DMS79 treated with DMSO at 0.1 percent for 48 hours (cell line): ENCODE measurements at places on chromosomes 4 and X.

DNA sequence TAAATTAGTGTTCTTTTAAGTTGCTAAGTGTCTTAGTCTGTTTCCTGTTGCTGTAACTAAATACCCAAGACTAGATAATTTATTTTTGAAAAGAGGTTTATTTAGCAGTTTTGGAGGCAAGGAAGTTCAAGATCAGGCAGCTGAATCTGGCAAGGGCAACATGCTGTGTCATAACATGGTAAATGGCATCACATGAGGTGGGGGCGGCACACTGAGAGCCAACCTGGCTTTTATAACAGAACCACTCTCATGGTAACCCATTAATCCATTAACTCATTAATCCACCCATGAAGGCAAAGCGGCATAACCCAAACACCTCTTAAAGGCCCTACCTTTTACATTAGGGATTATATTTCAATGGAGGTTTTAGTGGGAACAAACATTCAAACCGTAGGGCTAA lies 182.2 kb upstream of the GATB start:
- DNase-seq, result no peak

GRCh38 chr4:125191232-125191631 lies 123.5 kb upstream of the FAT4 start:
- DNase-seq, result no peak

- DNase-seq, result no peak
Measured at GRCh38 chrX:105190252-105190853, 30.1 kb downstream of the TEX13A start.

GRCh38 chr4:19722404-19722803 lies 529.3 kb upstream of the SLIT2 start:
- DNase-seq, result no peak

DNA sequence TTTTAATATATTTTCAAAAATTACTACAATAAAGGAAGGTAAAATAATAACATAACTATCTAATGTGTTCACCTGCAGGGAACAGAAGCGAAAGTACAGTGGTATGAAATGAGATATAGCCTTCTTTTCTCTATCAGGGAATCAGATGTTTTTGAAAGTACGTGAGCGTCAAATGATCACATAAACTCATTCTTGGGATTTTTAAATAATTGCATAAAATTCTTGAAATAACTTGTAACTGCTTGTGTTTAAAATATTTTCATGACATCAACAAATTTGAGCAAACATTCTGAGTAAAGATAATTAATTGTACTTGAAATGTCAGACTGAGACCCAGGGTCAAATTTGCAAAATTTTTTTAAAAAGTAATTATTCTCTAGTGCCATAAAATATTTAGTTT lies 193.5 kb upstream of the NEIL3 start:
- DNase-seq, result no peak

- no peak for DNase-seq
Measured at GRCh38 chrX:134745636-134746409, 87.6 kb upstream of the PLAC1 start.

DNA sequence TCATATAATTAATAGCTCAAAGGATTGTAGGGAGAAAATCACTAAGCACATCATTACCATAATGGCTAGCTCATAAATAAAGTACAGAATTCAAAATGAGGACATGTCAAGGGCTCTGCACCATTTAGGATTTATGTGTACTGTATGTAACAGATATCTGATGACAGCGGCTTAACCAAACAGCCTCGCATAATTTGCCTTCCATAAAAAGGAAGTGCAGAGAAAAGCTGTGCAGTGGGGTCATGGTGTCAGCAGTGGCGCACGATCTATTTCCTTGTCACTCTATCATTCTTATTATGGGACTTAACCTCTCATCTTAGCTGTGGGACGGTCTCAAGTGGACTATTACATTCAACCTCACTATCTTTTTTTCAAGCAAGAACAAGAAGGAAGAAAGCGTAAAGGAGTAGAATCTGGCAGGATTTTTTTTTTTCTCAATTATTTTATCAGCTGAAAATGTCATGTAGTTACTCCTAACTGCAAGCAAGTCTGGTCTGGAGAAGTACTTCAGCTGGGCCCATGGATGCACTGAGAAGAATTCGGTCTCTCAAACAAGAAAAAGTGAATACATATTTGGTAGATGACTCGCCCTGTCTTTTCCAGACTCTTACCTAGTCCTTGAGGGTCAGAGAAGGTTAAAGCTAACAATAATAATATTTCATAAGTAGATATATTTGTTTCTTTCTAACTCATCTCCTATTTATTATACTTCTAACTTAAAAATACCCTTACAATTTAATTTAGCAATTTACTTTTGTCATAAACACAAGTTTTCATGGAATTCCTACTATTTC lies 94.6 kb downstream of the COX18 start:
- no peak for DNase-seq

GRCh38 chr4:80646061-80646460 lies 310.5 kb downstream of the CFAP299 start:
- no peak for DNase-seq

DNA sequence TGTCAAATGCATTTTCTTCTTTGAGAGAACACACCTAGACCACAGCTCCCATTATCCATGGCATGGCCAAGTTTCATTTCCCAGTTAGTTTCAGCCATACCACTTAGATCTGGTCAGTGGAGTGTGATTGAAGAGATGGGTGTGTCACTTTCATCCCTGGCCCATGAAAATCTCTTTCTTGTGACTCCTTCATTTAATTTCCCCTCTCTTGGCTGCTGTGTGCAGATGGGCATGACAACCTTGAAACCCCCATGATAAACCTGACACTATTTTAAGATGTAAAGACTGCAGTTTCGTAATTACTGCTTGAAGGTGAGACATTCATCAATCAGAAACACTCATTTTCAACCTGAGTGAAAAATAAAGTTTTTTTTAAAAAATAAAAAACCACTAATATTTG lies 284.9 kb downstream of the IL15 start:
- DNase-seq, result no peak

DNA sequence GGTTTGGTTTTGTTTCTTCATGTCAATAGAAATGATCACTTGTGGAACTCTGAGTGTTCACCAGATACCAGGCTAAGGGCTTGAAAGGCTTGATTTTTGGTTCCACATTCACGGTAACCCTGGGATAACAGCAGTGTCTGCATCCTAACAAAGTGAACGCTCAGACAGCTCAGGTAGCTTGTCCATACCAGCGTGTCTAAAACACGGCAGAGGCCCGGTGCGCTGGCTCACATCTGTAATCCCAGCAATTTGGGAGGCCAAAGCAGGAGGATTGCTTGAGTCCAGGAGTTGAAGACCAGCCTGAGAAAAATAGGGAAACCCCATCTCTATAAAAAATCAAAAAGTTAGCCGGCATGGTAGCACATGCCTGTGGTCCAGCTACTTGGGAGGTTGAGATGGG lies 49.0 kb downstream of the HTRA3 start:
- DNase-seq, result no peak

DNA sequence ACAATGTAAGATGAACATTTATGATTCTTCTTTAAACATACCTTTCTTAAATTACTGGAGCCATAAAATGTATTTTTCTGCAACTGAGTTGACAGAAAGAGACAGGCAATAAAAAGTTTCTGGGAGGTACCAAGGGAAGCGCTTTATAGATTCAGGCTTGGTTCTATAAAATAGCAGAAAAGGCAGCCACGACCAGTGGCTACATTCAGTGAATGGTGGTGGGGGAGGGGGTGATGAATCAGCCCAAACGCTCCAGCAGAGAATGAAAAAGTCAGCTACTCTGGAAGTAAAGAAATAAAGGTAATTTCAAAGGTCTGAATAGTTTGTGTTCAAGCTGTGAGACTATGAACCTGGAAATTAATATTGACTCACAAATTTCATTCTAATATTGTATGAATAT lies 456.1 kb downstream of the KCTD8 start:
- no peak for DNase-seq

GRCh38 chrX:71543316-71543715 lies 10.4 kb downstream of the OGT start:
- peak; percentile 83 for DNase-seq

GRCh38 chrX:50874876-50875275 lies 35.7 kb upstream of the BMP15 start:
- DNase-seq, result no peak

GRCh38 chr4:160370046-160370445 lies 1267.2 kb downstream of the RAPGEF2 start:
- no peak for DNase-seq

DNA sequence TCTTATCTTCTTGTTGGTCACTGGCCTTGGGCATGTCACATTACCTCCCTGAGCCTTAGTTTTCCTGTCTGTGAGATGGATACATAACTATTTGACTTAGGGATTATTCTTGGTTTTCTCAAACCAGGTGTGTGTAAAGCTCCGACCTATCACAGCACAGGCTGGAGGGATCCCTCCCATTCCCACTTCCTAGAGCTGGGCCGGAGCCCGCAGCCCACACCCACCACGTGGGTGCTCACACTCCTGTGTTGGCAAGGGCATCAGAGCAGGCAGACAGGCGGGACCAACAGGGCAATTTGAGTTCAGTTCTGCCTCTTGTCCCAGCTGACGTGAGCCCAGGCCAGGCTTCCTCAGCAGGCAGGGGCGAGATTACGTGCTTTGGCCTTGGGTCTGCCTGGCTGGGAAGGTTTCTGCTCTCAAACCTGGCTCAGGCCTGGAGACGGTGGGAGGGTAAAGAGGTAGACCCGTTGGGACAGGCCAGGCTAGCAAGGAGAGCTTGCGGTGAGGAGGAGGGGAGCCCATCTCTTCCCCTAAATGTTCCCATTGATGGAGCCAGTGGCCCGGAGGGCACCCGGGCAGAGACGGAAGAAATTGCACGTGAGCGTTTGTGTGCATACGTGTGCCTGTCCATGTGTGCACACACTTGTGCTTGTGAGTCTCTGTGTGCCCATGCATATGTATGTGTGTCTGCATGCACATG lies 734 bp upstream of the SH3TC1 start:
- DNase-seq, result no peak

DNA sequence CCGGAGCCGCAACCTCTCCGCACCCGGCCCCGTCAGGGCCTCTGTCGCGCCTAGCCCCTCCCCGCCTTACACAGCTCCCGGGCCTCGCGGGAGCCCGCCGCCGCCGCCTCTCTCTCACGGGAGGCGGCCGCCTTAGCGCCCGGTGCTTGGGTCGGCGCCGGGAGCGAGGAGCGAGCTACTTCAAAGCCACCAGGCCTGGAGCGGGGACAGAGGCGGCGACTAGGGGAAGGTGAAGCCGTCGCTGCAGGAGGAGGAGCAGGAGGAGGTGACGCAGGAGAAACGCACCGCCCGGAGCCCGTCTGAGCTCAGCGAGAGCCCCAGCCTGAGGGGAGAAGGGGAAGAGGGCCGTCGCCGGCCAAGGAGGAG lies 250 bp downstream of the USP9X start:
- DNase-seq, result no peak

DNA sequence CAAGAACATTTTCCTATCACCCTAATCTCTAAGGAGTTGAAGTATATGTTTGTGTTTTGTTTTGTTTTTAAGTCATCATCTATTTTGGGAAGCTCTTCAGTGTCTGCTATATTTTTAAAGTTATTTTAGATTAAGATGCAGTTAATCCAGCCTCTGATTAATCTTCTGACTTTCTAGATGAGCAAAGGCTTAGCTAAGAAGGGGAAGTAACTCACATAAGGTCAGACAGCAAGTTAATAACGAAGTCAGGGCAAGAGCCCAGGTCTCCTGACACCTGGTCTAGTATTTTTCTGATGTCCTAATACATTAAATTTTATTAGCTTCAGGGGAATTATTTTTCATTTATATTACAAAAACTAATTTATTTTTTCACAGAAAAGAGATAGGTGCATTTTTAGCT lies 168.5 kb downstream of the SOWAHB start:
- DNase-seq, result no peak

GRCh38 chr4:84403656-84404055 lies 95.4 kb downstream of the NKX6-1 start:
- DNase-seq, result no peak

DNA sequence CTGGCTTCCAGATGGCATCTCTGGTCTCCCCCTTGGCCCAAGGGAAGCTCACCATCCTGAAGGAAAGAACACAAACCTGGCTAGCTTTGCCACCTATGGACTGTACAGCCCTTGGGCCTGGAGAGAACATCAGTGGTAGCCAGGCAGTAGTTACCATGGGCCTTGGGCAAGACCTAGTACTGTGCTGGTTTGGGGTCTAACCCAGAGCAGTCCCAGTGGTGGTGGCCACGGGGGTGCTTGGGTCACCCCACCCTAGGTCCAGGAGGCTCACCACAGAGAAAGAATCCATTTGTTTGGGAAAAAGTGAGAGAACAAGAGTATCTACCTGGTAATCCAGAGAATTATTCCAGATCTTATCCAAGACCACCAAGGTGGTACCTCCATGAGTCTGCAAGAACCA lies 290.7 kb upstream of the PPP1R2C start:
- no peak for DNase-seq

GRCh38 chrX:63708801-63709200 lies 76.2 kb downstream of the ARHGEF9 start:
- DNase-seq, result no peak
